Stimulated activated CD8-positive, alpha-beta memory T cell treated with anti-CD3 and anti-CD28 coated beads, Interleukin-4, amount 100 ng/mL, for 1 hour (primary cell): ENCODE measurements at places on chromosomes 4 and X.
A peak's percentile ranks its signal among the peaks of the same experiment; 100 is the strongest.

- DNase-seq, result no peak
Measured at GRCh38 chr4:167787231-167787630, 305.1 kb upstream of the ANXA10 start.

DNA sequence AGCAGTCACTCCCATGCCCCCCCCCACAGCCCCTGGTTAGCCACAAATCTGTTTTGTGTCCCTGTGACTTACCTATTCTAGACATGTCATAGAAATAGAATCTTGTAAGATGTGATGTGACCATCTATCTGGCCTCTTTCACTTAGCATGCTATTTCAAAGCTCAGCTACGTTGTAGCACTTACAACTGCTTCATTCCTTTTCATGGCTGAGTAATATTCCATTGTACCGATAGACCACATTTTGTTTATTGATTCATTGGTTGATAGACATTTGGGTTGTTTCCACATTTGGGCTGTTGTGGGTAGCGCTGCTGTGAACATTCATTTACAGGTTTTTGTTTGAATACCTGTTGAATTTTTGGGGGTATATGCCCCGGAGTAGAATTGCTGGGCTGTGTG, 11.5 kb downstream of the NSG1 start:
- no peak for DNase-seq

DNA sequence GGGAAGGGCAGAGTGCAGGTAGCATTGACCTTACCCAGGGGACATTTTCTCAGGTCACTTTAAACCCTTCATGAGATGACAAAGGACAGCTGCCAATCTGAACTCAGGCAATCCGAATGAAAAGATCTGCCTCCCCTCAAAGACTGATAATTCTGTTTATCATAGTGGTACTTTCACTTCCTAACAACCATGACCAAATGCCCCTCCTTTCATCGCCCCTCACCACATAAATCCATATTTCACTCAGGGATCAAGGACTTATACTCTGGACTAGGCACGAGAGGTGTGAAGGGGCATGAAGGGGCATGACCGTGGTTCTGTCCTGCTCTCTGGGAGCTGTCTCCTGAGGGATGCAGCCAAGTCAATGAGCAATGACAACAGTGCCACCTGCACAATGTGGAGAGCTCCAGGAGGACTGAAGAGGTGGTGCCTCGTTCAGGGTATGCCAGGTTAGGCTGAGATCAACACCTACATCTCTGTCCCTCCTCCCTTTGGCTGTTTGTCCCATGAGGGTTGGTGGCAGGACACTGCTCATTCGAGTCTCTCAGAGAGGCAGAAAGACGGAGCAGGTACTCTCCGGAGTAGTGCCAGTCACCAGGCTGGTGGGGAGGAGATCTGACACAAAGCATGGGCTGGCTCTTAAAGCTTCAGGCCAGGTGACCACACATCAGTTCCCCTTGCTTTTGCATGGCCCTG, 12.5 kb downstream of the HS3ST1 start:
- DNase-seq, result no peak

- peak; percentile 36 for DNase-seq
Measured at GRCh38 chr4:24488399-24489164, 95.8 kb downstream of the DHX15 start.

- DNase-seq, result no peak
Measured at GRCh38 chr4:2042204-2042946, 16.8 kb upstream of the NAT8L start.
